Frontal cortex (tissue), 4 donors: ENCODE measurements at places on chromosomes 7 and 10. TPM values are rescaled to one million over a fixed set of nuclear protein-coding genes. Genes with fewer than 3 reads are reported as not detected.

SLC35G1 gene
- total RNA-seq, result 5.7 TPM

CPED1 gene
- total RNA-seq, result 3.3 TPM

NXPH1 gene
- 41.6 TPM for total RNA-seq

ANKRD22 gene
- total RNA-seq, result under 0.01 TPM

ITIH5 gene
- 14.7 TPM for total RNA-seq

GPR141 gene
- not detected for total RNA-seq

PAXIP1 gene
- 11.0 TPM for total RNA-seq

SLK gene
- total RNA-seq, result 93.3 TPM

INTS15 gene
- 22.4 TPM for total RNA-seq

FAM24B gene
- total RNA-seq, result 2.9 TPM

FLNC gene
- 2.4 TPM for total RNA-seq
